ENCODE measurements at places on chromosomes 5 and 9.

GRCh38 chr9:22922222-22922621, 475.6 kb downstream of the DMRTA1 start:
- no peak for DNase-seq

GRCh38 chr9:124364141-124364540, 51.1 kb downstream of the PSMB7 start:
- no peak for DNase-seq

DNA sequence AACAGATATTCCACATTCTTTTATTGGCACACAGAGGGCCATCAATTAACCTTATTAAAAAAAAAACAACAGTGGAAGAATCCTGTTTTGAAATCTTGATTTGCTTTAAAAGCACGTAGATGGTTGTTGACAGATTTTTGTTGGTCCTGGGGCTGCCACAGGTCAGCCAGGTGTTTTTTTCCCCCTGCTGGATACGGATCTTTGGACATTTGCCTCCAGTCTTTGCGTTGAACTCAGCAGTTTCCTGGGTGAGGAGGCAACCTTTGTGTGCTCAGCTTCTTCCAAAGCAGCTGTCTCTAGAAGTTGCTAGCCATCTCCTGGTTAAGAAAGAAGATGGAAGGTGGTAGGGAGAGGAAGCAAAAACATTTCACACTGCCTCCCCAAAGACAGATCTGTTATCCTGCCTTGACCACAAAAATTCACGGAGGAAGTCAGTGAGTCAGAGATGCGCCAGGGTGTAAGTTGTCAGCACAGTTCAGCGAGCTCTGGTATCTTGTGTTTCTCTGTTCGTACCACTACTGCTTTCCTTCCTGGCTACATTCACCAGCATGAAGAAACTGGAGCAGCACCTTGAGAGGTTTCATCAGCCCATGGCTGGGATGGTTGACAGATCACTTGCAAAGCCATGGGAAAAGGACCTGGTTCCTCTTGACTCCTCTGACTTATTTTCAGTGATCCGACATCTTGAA, 207.3 kb downstream of the ARHGAP26 start:
- no peak for DNase-seq

DNA sequence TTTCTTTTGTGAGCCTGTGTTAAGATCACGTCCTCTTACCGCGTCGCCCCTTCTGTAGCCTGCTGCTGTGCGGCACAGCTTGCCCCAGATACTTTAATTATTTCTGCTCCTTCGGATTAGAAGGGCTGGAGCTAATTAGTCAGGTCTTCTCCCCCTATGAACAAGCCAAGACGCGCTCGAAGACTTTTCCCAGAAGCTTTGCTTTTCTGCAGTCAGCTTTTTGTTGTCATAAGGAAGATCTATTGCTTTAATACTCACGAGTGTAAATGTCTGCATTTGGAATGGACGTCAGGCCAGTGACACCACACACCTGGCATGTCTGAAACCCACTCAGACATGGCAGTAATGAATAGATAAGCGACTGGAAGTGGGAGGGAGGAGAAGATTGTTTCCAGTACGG, 37.0 kb downstream of the PRUNE2 start:
- no peak for DNase-seq

- no peak for DNase-seq
Measured at GRCh38 chr9:128669786-128670185, 13.1 kb upstream of the DYNC2I2 start.

GRCh38 chr5:138932171-138932810, 57.2 kb upstream of the LRRTM2 start:
- DNase-seq, result peak; percentile 68

GRCh38 chr5:1032011-1032410, 23.4 kb downstream of the NKD2 start:
- no peak for DNase-seq

DNA sequence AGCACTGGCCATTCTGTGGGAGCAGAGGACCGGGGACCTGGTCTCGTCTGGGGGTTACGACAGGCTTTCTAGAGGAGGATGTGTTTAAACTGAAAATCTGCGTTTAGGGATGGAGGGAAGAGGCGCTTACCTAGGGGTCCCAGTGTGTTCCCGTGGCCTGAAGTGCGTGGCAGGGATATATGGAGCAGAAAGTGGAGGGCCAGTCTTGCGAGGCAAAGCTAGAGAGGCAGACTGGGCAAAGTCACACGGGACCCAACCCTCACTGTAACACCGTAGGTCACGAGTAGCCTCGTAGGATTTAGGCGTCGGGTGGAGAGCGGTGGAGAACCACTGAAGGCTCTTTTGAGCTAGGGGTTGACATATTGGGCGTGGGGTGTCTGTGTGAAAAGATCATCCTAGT, 32.8 kb upstream of the POMT1 start:
- no peak for DNase-seq

GRCh38 chr5:170510126-170510525, 6.3 kb downstream of the KCNIP1 start:
- no peak for DNase-seq

DNA sequence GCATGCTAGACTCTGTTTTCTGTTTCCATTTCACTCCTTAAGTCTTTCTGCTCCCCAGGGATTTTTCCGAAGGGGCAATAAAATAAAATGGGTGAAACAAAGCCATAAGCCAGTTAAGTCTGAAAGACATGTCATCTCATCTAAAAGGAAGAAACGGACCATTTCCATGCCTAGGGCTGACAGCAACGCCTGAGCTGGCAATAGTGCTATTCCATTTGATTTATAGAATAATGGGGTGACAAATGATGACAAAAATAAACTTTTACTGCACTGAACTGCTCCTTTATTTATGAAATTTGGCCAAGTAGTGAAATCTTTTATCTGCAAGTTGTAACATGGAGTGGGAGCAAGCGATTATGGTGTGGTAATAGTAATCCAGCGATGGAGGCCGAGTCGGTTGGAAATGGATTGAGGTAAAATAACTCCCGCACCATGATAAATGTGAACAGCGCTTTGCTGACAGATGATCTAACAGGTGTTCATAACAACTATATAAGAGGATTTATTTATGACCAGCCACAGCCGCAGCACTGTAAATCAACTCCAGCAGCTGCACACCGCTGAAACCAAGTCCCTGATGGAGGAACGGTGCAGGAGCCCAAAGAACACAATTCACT, 219.8 kb upstream of the TBCA start:
- DNase-seq, result no peak

DNA sequence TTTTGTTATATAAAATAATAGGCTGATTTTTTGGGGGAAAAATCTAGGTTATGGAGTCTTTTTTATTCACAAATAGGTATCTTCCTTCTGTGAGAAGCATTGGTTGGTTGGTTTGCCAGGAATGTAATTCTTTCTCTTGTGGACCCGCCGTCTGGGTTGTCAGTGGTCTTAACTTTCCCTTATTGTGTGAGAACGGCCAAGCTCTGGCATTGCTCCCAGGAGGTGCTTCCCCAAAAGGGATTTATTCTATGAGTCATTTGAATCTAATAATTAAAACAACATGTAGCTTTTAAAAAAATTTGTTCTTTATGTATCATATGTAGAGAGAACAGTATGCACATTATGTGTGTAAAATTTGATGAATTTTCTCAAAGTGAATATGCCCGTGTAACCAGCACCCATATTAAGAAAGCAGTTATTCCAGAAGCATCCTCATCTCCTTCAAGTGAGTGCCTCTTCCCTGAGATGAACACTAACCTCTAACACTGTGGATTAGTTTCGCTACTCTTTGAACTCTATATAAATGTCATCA, 114.4 kb downstream of the MAST4 start:
- no peak for DNase-seq

DNA sequence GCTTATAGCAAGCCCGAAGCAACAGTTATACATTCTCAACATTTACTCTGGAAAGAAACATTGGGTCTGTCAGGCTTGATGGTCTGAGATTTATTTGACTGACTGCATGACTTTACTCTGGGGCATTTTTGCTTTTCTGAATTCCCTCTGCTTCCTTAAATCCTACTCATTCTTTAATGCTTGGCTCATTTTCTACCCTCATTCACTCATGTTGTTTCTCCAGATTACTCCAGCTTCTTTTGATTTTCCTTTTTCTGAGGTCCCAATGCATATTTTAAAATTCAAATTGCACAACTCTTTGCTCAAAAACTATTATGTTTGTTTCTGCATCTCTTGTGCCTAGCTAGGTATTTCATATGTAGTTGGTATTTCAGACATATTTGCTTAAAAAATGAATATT, 2002.9 kb upstream of the NUDT12 start:
- DNase-seq, result no peak

DNA sequence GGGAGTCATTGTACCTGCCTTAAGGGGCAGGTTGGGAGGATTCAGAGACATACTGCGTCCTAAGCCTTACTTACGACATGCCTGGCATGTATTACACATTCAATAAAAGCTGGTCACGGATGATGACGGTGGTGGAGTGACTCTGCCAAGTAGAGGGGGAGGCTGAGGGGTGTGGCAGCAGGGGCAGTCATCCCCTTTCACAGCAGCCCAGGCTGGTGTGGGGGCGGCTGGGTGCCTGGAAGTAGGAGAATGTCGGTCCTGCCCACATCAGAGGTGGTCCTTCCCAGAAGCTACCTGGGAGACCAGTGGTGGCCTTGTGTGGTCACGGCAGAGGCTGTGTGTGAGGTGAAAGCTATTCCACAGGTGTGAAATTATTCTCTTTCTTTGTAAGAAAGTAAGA, 8.9 kb downstream of the ZBTB34 start:
- DNase-seq, result no peak

- no peak for DNase-seq
Measured at GRCh38 chr5:33153831-33154230, 286.9 kb upstream of the TARS1 start.

DNA sequence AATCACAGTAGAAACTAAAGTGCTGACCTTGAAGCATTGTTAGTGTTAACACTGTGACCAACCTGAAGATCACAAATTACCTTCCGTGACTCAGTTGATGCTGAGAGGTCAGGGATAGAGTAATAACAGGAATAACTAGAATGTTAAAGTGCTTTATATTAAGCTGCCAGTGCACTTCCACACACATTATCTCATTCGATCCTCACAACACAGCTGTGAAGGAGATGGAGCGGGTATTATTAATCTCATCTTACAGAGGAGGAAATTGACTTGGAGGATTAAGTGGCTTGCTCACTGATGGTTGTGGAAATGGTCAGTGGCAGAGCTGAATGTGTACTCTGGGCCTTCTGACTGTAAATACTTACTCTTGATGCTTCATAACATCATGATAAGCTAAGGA, 252.5 kb upstream of the DMRT1 start:
- DNase-seq, result no peak

GRCh38 chr9:135891027-135891631, 16.2 kb downstream of the CAMSAP1 start:
- DNase-seq, result no peak

DNA sequence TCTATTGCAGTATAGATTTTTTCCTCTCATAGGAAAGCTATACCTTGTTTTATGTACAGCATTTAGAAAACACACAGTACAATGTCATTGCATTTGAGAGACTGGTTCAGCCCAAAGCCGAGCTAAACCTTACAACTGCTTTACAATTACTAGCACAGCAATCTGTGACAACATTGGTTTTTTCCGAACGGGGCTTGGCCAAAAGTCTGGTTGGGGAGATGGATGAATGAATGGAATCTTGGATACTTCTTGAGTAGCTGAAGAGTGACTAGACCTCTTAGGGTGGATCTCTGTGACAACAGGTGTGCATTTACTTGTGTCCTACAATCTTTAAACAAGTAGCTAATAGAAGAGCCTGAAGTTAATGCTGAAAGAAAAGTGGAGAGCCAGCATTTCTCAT, 1.2 kb downstream of the SGCD start:
- no peak for DNase-seq

- DNase-seq, result no peak
Measured at GRCh38 chr5:54754420-54754819, 231.0 kb downstream of the ESM1 start.

GRCh38 chr5:157530226-157530972, 45.2 kb downstream of the ADAM19 start:
- DNase-seq, result no peak

GRCh38 chr5:33631786-33632185, 191.0 kb downstream of the TARS1 start:
- DNase-seq, result no peak

- no peak for DNase-seq
Measured at GRCh38 chr5:102924963-102925362, 169.9 kb downstream of the PAM start.

- no peak for DNase-seq
Measured at GRCh38 chr5:133605323-133605722, 7.0 kb downstream of the FSTL4 start.

- no peak for DNase-seq
Measured at GRCh38 chr5:36691696-36692371, 85.4 kb downstream of the SLC1A3 start.

DNA sequence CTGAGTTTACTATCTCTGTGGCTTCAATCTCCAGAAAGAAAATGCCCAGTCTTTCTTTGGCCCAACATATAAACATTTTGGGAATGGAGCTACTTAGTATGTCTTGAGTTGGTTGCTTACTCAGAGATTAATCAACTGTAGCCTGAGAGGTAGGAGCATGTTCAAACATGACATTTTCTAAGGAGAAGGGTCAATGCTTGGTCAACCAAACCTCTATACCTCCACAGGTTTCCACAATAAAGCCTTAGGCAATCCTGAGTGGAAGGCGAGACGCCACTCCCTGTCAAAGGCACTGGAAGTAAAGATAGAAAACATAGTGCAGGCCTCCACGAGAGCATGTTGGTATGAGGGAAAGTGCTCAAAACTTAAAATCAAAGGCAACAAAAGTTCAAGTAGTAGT, 411.4 kb downstream of the KCTD16 start:
- no peak for DNase-seq

GRCh38 chr9:21689854-21690253, 112.6 kb upstream of the MTAP start:
- no peak for DNase-seq

DNA sequence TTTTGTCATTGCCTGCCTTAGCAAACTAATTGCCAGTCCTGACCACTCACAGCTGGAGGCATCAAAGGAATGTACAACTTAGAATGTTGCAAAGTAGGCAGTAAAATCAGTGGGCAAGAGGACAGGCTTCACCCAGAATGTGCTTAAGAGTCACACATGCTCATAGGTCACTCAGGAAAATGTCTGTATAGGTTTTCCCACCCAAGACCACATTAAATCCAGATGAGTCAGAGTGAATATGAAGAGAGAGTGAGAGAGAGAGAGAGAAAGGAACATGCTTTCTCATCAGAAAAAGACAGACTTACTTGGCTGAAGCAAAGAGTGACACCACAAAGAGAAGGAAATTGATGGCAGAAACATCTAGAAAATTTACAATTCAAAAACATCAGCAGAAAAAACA, 37.9 kb downstream of the PLEKHG4B start:
- DNase-seq, result no peak

GRCh38 chr5:110757118-110757729, 18.4 kb downstream of the SLC25A46 start:
- peak; percentile 26 for DNase-seq
